ENCODE measurements at places on chromosomes 4 and X.

GRCh38 chr4:113574636-113575103 lies 186.9 kb downstream of the CAMK2D start:
- no peak for DNase-seq

DNA sequence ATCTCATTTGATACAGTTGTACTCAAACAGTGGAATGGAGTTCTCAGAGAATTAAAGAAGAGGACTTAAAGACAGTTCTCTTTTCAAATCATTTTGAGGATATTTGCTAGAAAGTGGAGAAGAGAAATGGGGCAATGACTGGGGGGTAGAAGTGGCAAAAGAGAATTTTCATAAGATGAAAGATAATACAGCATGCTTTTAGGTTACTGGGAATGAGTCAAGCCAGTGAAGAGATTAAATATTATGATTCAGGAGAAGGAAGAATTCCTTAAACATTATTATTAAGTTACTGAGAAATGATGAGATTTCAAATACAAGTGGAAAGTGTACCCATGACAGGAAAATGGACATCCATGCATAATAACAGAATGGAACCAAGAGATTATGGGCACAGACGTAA lies 219.0 kb upstream of the DKK2 start:
- DNase-seq, result no peak

GRCh38 chr4:183532821-183533220 lies 28.0 kb downstream of the ING2 start:
- no peak for DNase-seq

DNA sequence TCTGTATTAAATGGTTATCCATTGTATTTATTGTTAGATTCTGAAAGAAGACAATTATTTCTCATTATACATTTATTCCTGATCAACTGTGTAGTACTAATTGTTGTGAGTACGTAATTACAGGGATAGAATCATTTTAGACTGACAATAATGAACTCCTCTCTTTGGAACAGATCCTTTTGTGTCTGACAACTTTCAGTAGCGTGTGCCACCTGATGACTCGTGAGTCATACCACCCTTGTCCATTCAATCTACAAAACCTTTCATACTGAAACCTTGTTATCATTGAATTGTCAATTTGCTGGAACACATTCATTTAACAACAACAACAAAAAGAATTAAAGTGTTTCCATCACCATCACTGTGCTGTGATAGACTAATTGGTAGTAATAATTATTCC lies 602.7 kb upstream of the PCDH7 start:
- DNase-seq, result no peak

DNA sequence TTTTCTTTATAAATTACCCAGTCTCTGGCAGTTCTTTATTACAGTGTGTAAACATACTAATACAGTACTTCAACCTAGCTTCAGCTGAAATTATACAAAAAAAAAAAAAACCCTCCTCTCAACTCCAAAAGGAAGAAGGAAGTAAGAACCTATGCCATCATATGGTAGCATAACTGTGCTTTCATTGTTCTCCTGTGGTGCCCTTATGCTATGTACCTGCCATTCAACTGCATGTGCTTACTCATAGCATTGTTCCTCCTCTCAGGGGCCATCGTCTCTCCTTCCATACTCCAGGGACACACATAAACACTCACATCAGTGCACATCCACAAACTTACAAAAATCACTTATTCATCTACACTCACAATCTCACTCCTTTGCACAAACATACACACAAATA lies 470.1 kb upstream of the HS3ST1 start:
- DNase-seq, result no peak

Measured in stimulated activated CD8-positive, alpha-beta memory T cell treated with anti-CD3 and anti-CD28 coated beads, Interleukin-7, amount 100 ng/mL, for 1 hour (primary cell).